ENCODE measurements at places on chromosomes 5 and 9.

DNA sequence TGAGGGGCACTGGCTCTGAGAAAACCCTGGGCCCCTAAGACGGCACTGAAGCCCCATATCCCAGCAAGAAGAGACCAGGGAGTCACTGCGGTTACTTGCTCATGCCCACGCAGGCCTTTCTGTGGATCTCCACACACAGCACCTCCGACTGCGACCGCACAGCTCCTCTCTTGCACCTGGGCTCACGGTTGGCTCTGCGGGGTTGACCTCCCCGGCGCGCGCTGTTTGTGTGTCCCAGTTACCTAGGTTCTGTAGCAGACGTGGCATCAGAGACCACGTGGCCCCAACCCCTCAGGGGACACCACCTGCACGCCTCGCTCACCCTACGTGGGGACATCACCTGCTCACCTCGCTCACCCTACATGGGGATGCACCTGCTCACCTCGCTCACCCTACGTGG, 12.7 kb downstream of the LPCAT1 start:
- DNase-seq = no peak

DNA sequence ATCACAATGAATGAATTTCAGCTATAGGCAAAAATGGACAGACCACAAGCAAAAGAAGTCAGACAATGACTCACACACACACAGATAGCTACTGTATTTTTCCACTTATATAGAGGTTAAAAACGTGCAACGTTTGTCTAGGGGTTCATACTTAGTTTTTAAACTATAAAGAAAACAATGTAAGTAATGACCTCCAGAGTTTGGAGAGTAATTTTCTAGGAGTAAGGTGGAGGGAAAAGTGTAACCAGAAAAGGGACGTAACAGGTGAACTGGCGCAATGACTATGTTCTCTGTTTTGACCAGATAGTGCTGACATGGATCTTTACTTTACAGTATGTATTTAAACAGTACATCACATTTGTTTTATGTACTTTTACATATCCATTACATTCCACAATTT, 51.1 kb downstream of the FNIP1 start:
- DNase-seq = no peak

DNA sequence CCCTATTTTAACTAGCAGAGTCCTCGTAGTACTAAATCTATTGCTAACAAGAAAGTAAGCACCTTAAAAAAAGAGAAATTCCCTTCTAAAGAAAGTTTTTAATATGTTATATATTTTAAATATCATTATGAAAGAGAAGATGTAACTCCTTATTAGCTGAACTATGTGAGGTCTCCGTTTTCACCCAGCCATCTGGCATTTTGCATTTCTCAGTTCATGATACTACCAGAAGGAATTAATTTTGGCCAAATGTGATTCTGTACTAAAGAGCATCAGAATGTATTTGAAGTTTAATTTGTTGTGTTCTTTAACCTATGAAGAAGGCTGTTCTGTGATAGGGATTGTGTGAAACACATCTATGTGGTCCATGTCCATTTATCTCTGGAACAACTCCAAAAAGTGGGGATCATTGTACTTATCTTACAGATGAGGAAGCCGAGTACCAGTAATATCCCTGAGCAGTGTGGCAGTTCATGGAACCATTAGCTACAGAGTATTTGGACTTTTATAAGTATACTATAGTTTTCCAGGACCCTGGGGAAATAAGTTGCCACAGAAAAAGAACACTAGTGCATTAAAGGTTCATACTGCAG, 29.8 kb downstream of the TNFAIP8 start:
- DNase-seq = no peak

DNA sequence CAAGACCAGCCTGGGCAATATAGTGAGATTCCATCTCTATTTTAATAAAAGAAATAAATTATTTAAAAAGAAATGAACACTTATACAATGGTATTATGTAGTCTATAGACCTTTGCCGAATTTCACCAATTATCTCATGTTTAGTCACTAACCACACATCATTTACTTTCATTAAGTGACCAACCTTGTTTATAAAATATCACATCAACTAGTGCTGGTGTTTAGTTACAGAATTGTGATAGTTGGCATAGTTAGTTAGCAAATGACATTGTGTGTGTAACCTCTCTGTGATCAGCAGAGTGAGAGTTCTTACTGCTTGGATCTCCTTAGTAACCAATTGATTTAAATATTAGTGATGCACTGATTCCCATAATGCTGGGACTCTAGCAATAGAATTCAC, 71.8 kb downstream of the PRR16 start:
- DNase-seq = no peak

GRCh38 chr5:54861212-54861894, 124.0 kb downstream of the ESM1 start:
- no peak for DNase-seq

DNA sequence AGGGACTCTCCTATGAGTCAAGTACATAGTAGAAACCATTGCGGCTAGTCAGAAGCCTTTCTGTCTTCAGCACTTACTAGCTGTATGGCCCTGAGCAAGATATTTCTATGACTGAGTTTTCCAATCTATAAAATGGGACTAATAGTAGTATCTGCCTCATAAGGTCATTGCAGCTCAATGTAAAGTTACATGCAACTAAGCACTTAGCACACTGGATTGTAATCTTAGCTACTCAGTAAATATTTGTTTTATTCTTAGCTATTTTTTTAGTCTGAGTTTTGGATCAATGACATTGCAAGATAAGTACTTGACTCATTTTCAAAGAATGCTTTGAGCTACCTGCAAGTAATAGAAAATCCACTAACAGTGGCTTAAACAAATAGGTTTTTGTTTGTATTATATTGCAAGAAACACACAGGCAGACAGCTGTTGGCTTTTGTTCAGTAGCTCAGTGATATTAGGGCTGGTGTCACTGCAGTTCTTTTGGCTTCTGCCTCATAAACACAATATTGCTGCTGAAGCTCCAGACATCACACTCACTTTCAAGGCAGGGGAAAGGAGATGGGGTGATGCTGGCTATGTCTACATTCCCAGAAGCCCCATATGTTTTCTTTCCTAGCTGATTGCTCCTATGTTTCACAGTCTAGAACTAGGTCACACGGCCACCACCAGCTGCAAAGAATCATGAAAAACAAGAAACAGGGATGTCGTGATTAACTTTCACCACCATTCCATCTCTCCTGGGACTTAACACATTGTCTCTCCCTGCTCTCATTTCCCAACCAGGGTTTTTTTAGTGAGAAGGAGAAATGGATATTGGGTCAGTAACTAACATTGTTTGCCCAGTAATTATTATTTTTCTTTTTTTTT, 26.9 kb upstream of the FAT2 start:
- DNase-seq = no peak

GRCh38 chr5:65086234-65086890, 317.6 kb downstream of the CWC27 start:
- DNase-seq = no peak

- no peak for DNase-seq
Measured at GRCh38 chr9:72891043-72891442, 61.8 kb downstream of the ALDH1A1 start.

DNA sequence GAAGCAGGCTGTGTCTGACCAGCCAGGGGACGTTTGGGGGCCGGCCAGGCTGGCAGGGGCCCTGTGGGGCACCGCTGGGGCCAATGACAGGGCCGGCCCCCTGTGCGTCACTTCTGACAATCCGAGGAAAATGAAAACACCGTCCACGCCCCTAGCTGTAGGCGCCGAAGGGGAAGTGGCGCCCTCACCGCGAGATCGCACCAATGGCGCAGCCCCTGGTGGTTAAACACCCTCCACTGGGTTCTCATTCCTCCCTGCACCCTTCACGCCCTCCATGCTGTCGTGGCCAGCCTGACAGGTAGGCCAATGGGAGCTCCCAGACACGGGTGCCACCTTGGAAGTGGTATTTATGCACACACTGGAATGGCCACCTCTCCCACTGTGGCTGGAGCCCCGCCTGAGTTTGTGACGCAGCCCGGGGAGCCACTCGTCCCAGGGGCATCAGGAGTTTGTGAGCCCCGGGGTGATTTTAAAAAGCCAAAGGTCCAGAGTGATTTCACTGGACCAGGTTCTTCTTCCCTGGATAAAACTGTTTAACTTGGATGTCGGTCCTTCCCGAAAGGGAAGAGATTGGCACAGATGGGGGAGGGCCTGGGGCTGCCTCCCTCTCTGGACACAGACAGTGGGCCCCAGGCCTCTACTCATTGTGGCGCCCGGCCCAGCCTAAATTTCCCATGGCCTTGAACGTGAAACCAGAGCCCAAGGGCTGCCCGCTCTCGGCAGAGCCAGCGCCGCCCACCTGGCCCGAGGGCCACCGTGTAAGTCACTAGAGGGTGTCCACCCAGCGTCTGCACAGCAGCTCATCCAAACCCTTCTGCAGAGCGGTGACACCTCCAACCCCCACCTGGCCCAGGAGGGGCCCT, 49.7 kb downstream of the NKD2 start:
- no peak for DNase-seq

DNA sequence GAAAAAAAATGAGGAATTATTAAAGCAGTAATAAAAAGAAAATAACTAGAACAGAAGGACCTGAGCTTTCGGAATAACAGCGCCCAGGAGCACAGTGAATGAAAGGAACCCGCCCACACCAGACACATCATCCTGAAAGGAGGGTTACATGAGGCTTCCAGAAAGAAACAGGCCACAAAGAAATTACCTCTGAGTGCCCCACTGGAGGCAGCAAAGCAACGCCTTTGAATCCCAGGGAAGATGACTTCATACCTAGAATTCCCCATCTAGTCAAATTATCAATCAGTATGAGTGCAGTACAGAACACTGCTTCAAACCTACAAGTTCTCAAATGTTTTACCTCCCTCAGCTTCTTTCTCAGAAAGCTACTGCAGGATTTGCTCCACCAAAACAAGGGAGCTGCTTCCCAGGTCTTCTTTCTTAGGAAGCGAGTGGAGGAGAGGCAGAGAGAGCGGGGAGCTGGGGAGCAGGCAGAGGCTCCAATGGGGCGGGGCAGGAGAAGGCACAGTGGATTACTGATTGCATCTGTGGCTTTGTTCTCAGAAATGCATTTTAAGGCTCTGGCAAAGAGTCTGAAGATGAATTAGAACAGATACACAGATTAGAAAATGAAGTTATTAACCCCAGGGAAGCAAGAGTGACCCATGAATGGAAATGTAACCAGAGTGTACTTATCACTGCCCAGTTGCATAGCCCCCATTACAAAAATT, 87.1 kb downstream of the SEMA4D start:
- DNase-seq = peak; percentile 41

GRCh38 chr9:89187950-89188349, 9.3 kb upstream of the SHC3 start:
- no peak for DNase-seq

GRCh38 chr5:132677682-132678400, 4.1 kb downstream of the IL4 start:
- DNase-seq = no peak

DNA sequence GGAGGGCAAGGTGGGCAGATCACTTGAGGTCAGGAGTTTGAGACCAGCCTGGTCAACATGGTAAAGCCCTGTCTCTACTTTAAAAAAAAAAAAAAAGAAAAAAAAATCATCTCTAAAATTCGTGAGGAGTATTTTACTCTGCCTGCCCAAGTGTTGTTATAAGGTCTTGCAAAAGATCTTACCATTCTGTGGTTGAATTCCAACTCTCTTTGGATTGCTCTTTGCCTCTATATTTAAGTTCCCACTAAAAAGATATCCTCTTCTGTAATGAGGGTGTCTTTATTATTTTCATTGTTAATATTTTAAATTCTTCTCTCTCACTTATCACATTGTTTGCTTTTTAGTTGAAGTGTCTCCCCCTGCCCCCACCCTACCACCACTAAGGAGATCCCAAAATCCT, 33.4 kb downstream of the CREBRF start:
- no peak for DNase-seq

- DNase-seq = no peak
Measured at GRCh38 chr9:11064909-11065308, 452.1 kb upstream of the PTPRD start.

- DNase-seq = no peak
Measured at GRCh38 chr5:133793756-133794465, 174.5 kb downstream of the C5orf15 start.

- no peak for DNase-seq
Measured at GRCh38 chr5:101751105-101751504, 545.0 kb downstream of the SLCO4C1 start.

- DNase-seq = no peak
Measured at GRCh38 chr5:160311491-160312133, 752 bp downstream of the CCNJL start.

DNA sequence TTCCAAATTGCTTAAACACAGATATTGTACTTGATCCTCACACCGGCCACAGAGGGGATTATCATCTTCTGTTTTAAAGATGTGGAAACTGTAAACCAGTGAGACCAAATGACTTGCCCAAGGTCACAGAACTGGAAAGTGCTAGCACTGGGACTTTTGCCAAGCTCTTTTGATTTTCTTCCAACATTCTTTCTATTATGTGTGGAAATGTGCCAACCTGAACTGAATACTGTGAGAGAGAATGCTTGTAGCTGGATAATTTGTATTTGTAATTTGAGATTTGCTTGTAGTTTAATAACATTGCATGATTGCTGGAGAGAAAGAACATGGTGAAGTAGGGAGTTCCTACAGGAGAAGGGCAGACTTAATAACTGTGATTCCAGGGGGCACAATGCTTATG, 977.9 kb upstream of the NUDT12 start:
- no peak for DNase-seq

DNA sequence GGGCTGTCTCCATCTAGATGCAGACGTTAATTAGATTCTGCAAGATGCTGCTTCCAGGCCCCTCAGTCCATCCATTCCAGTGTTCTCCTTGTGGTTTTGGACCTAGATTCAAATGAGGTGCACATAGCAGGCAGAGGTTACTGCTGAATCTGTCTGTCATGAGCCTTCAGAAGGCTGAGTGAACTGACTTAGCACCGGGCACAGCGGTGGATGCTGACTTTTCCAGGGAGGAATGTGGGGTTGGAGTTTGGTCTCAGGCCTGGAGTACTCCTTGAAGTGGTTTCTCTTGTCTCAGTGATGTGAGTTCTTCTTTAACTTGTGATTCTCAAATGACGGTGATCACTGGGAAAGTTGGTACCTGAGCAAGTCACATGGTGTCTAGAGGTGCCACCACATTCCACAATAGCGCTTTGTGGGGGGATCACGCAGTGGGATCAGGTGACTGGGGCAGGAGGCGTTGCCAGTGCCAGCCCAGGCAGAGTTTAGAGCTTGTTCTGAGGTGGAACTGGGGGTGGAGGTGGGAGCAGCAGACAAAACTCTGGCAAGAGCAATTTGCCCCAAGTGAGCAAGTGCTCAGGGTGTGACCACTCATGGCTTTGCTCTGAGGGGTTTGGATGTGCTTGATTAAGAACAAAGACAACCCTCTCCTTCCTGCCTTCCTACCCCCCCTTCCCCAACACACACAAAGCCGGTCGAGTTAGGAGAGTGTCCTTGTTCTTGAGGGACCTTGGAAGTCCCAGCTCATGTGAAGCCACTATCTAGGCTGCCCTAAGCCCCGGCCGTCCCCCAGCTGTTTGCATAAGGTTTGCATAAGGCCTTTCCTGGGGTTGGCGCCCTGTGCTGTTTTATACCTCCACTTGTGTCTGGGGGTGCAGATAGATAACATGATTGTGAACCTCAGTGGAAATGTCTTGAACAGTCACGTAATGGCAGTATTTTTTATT, 25.1 kb downstream of the JADE2 start:
- no peak for DNase-seq

- no peak for DNase-seq
Measured at GRCh38 chr5:149586708-149587318, 5.5 kb downstream of the ARHGEF37 start.

- DNase-seq = no peak
Measured at GRCh38 chr5:170885256-170885655, 23.4 kb downstream of the RANBP17 start.
